ENCODE measurements at places on chromosomes 3 and 15.
A peak's percentile ranks its signal among the peaks of the same experiment; 100 is the strongest.

DNA sequence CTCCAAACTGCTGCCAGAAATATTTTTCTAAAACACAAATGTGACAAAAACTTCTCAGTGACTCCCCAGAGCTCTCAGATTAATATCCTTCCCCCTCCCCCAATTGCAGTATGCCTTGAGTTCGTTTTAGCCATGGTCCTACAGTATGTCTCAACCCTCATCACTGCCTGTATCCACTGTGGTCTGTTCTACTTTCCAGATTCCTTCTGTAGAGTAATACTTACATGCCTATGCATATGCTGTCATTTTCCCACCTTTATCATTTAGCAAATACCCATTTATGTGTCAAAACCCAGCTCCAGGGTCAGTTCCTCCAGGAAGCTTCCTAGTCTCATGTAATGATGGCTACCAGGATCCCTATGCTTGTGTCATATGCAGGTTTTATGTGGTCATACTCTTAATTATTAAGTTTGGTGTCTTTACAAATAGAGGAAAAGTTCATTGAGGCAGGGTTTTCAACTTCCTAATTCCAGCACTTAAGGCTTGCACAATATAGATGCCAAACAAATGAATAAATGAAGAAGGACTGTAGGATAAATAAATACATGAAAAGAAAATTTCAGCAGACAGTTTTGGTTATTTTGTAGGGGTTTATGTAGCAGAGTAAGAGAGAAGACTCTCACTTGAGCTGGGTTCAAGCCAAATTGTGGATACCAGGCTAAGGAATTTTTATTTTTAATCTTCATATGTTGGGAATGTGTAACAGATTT, 170.8 kb downstream of the ALCAM start:
- DNase-seq: no peak

DNA sequence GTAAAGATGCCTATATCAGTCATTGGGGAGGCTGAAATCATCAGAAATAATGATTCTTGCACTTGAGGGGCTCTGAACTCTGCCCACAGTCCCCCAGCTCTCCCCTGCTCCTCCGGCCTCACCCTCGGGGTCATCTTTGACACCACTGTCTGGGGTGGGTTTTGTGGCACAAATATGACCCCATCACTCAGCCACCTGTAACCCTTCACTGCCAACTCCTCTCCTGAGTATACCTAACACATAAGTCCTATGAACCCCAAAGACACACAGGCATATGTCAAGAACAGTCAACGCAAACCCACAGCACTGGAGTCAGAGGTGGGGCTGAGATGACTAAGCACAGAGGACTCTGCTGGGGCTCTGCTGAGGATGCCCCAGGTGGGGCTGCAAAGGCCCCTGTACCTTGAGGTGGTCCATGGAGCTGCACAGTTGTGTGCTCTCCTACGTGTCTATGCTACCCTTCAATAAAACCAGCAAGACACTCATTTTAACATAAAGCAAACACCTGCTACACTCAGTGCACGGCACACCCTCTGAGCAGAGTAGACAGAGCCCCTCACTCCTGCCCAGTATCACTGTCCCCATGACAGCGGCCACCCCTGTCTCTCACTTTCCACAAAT, 29.9 kb downstream of the SLC41A3 start:
- DNase-seq: no peak

DNA sequence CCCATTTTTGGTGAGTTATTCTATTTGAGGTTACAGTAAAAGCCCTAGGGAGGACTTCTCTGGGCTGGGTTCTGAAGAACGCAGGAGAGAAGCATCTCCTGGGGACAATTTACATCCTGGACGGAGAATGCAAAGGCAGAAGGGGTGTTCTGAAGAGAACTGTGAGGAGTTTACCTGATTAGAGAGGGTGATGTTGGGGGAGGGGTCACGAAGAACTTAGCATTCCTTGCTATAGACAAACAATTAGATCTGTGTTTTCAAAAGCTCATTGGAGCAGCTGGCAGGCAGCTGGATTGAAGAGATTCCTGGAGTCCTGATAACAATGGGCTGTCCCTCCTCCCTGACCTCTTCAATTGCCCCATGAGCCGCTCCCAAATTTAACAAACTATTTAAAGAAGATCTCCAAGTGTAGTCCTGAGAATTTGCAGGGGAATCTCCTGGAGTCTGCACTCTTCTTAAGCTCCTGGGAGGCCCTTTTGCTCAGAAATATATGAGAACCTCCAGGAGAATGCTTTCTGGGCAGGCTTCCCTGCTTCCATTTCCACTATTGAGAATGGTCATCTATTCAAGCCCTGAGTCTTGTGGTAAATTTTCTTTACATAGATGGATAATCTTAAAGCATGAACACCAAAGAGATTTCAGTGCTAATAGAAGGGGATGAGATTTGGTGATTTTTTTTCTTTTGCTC, 55.3 kb downstream of the ARHGAP31 start:
- no peak for DNase-seq

DNA sequence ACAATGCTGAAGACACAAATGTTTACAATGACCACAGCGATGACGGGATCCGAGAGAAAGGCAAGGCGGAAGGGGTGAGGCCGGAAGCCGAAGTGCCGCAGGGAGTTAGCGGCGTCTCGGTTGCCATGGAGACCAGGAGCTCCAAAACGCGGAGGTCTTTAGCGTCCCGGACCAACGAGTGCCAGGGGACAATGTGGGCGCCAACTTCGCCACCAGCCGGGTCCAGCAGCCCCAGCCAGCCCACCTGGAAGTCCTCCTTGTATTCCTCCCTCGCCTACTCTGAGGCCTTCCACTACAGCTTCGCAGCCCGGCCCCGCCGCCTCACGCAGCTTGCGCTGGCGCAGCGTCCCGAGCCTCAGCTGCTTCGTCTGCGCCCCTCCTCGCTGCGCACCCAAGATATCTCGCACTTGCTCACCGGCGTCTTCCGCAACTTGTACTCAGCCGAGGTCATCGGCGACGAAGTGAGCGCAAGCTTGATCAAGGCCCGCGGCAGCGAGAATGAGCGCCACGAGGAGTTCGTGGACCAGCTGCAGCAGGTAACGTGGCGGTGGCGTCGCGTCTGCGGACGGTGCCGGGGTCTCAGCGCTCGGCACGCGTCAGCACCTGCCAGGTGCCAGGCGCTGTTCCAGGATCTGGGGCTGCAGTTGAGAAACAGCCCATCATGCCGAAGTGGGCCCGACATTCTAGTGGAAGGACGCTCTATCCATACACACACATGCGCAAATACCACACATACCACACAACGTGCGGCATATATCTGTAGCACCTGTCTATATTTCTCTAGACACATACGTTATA, at the start of gene DLEC1:
TSS of gene DLEC1 (plus strand) at position 108 of the 798 bp plus-strand sequence. CDS start at position 126, 18 bp downstream.
- peak; percentile 63 for DNase-seq

DNA sequence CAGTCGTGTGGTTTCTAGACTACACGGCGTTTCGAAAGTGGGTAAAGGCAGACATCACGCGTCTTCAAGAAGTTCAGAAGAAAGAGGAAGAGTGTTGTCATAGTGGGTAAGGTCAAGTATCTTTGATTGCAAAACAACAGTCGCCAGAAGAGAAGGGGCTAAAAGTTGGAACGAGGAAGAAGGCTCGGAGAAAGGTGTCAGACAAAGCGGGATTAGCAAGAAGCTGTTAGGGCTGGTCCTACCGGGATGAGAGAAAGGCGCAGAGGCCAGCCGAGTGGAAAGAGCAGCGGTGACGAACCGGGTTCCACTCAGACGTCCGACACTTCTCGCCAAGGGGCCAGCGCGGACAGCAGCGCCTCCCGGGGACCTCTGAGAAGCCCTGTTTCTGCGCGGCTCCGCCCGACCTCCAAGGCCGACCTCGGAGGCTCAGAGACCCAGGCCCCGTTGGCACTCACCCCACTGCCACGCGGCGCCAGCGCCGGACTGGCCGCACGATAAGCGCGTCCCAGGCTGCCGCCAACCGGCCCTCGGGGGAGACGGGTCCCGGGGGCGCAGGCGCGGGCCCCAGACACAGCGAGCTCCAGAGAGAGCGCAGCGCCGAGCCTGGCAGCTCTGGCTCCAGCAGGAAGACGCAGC, 436 bp downstream of the ADPGK start:
- peak; percentile 32 for DNase-seq
